NT2/D1 (cell line): ENCODE measurements at places on chromosomes 12 and 14.

- no peak for DNase-seq
These were observed 43.7 kb upstream of the SELPLG start for GRCh38 chr12:108677381-108677780.

- DNase-seq = no peak
These were observed 21.7 kb downstream of the BICDL1 start for GRCh38 chr12:120010661-120011230.

DNA sequence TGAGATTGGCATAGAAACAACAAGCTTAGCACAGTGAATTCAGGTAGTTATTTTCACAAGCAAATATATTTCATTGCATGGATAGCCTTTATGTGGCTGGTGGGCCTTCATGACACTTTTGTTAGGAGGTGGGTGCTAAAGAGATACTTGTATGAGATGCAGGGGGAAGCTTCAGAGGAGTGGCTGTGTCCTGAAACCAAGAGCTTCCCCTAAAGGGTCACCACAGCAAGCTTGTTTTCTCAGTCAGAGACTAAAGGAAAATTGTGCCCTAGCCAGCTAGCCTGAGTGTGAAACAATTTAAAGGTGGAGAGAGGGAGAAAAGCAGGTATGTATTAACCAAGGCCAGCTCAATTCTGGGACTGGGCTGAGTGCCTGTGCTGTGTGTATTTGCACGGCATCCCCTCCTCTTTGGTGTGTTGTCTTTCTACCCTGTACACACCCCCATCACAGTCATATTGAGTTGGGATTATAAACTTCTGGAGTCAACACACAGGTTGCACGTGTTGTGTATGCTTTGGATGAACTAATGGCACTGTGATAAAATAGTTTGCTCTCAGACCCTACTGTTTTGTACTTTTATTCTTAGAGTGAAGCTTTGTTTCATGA is 79.2 kb downstream of the RASSF8 start:
- no peak for DNase-seq

DNA sequence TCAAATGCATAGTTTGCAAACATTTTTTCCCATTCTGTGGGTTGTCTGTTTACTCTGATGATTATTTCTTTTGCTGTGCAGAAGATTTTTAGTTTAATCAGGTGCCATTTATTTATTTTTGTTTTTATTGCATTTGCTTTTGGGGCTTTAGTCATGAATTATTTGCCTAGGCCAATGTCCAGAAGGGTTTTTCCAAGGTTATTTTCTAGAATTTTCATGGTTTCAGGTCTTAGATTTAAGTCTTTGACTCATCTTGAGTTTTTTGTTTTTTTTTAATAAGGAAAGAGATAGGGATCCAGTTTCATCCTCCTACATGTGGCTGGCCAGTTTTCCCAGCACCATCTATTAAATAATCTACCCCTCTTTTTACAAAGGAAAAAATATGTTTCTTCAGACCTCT is 57.2 kb upstream of the TMEM260 start:
- DNase-seq = no peak

GRCh38 chr12:52582971-52583456 is 9.4 kb upstream of the KRT74 start:
- peak; percentile 65 for DNase-seq

- no peak for DNase-seq
These were observed 170.7 kb upstream of the CDKN3 start for GRCh38 chr14:54226103-54226502.

GRCh38 chr12:127292736-127293135 is 974.2 kb upstream of the TMEM132C start:
- no peak for DNase-seq

- peak; percentile 72 for DNase-seq
These were observed 19.1 kb upstream of the ARMH4 start for GRCh38 chr14:58171090-58171489.

- no peak for DNase-seq
These were observed 40.3 kb upstream of the PCED1B start for GRCh38 chr12:47039079-47039478.

- DNase-seq = no peak
These were observed 1908.1 kb upstream of the SEL1L start for GRCh38 chr14:83441801-83442200.

DNA sequence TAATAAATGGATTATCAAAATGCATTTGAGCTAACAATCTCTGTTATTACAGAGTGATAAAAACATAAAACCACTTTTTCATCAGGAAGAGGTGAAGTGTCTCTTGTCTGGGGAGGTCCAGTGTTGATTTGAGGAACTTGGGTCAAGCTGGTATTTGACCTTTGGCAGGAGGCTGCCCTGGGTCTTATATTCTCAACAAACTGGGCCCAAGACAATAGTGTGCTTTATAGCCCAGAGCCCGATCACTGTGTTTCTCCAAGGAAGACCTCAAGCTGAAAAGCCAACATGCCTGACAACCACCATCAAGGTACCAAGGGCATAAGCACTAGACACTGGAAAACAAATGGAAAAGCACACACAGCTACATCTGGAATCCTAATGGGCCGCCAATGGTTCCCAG is 137.0 kb downstream of the SLC25A21 start:
- DNase-seq = no peak

GRCh38 chr12:101838628-101839323 is 8.0 kb upstream of the GNPTAB start:
- DNase-seq = no peak

DNA sequence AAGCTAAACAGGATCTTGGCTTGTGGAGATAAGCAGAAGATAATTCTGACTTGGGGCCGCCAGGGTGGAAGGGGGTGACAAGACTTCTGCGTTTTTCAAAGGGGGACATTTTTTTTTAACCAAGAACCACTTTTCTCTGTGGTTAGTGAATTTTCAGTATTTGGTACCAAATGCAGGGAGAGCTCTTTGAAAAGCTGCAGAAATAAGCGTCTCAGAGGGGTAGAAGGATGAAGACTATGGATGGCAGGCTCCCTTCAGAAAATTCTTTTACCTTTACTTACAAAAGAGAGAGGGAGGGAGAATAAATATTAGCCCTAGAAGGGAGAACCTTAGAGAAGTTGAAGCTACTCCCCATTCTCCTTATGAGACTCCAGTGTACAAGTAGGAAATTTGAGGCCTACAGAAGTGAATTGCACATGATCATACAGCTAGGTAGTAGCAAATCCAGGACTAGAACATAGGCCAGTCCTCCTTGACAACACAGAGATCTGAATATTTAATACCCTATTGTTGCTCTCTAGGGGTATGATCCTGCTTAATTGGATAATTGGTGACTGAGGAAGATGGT is 840 bp downstream of the MRPL52 start:
- DNase-seq = no peak

GRCh38 chr12:46373301-46374296 is 1.0 kb upstream of the SLC38A2 start:
- DNase-seq = no peak

- DNase-seq = no peak
These were observed 90.8 kb downstream of the SSPN start for GRCh38 chr12:26286186-26286585.

DNA sequence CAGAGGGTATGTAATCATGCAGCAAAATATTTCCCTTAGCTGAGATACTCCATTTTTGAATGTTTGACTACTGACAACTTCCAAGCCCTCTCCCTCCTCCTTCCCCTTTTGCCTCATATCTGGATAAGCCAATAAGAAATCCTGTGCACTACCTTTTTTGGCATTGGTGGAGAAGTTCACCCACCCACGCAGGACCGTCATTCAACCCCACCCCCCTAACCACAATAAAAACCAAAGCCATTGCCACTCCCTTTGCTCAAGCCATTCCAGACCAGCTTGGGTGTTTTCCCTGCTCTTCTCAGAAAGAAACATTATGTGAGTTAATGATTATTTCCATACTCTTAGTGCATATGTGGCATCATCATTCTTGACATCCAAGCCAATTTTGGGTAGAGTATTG is 176.7 kb downstream of the PTPN11 start:
- no peak for DNase-seq

DNA sequence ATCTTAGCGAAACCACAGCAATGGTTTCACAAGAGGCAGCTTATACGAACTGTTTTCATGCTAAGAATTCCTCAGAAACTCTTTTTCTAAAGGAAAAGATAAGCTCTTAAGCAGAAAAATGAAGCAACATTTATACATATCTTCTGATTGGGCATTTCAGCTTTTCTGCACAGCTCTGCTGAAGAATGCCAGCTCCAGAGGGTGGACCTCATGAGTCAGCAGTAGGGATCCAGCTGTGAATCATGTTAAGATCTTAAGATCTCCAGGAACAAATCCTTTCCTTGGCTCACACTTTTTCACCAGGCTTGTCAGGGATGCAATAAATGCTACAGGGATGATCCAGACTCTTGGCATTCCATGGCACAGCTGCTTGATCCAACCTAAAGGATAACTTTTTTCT is 477.1 kb upstream of the CCDC196 start:
- no peak for DNase-seq

DNA sequence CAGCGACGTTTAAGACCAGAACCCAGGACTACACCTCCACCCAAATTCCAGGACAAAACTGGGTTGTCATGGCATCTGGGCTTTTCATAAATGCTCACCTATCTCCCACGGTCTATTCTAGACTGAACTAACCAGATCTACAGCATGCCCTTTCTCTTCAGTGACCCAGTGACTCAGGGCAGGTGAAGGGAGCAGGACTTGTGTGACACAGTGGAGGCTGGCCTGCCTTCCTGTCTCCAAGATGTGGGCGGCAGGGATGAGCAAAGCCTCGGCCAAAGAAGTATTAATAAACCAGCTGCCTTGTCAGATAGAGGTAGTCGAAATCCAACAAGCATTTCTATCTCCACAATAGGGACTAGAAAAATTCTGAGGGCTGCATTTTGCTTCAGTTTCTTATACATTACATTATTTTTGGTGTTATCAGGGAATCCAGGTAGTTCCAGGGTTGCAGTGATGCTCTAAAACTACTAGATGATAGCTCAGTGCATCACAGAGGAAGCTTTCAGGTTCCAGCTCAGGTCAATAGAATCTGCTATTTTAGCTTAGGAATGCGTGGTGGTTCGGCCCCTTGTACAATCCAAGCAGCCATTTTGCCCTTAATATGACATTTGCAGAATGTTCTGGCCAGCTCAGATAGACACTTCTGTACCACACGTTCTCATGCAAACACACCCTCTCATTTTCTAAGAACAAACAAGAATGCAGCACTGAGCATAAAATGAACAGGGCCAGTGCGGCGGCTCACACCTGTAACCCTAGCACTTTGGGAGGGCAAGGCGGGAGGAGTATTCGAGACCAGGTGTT is 4.2 kb upstream of the GLRX5 start:
- no peak for DNase-seq

- DNase-seq = no peak
These were observed 47.6 kb upstream of the FAM222A start for GRCh38 chr12:109666068-109666467.

DNA sequence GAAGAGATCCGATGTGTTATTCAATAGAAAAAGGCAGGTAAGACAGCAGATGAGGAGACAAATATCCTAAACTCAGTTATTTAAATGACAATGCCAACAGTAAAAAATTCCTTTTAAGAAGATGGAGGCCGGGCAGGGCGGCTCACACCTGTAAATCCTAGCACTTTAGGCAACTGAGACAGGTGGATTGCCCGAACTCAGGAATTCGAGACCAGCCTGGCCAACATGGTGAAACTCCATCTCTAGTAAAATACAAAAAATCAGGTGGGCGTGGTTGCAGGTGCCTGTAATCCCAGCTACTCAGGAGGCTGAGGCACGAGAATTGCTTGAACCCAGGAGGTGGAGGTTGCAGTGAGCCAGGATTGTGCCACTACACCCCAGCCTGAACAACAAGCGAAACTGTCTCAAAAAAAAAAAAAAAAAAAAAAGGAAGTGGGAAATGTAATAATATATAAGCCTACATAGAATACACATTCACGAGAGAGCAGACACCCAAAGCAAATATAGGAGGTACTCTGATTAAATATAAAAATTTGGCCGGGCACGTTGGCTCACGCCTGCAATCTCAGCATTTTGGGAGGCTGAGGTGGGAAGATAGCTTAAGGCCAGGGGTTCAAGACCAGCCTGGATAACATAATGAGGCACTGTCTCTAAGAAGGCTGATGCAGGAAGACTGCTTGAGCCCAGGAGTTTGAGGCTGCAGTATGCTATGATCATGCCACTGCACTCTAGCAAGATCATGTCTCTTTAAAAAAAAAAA is 19.0 kb downstream of the CORO1C start:
- DNase-seq = no peak

GRCh38 chr14:35020713-35021112 is 25.4 kb upstream of the FAM177A1 start:
- no peak for DNase-seq

DNA sequence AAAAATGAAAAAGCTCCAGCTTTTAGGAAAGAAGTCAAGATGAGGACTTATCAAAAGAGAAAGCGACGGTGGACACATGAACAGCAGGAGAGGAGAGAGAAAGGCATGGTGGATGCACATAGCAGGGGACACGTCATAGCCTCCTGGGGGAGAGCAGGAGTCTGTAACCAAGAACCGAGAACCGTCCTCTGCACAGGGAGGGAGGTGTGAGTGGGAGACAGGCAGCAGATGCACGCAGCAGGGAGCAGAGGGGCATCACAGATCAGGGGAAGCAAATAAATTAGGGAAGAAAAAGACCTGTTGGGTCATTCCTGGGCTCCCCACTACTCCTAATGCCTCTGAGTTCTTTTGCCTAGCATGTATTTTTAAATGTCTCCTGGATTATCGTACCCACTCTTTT is 138.1 kb upstream of the RMST start:
- no peak for DNase-seq

DNA sequence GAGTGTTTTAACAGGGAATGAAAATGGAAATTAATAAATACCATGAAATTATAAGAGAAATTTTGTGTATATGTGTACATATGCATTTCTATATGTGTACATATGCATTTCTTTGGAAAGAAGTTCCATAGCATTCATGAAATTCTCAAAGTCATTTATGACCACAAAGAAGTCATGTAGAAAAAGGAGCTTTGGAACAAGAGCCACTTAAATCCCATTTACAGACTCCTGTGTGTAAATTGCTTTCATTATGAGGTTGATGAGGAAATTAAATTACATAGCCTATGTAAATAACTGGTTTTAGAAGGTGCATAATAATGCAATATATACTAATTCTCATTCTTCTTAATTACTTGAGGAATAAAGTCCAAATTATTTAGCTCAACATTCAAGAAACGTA is 450.5 kb upstream of the SYT1 start:
- no peak for DNase-seq

DNA sequence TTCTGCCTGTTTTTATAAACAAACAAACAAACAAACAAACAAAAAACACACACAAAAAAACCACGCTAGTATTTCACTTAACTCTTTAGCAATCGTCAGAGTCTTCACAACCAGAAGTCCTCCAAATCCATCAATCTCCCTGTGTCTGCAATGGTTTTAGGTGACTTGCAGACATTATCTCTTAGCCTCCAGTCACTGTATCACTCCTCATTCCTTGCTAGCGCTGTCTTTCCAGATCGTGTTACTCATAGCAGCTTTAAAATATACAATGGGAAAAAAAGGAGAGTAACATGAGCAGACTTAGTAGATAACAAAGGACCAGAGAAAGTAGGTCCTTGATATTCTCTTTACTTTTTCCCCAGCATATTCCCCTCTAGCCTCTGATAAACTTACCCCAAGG is 15.5 kb upstream of the ETNK1 start:
- DNase-seq = no peak

- DNase-seq = no peak
These were observed 20.1 kb upstream of the AKAP5 start for GRCh38 chr14:64444984-64445845.
